HepG2 (cell line): ENCODE measurements at places on chromosomes 6 and 20.
A peak's percentile ranks its signal among the peaks of the same experiment; 100 is the strongest.

DNA sequence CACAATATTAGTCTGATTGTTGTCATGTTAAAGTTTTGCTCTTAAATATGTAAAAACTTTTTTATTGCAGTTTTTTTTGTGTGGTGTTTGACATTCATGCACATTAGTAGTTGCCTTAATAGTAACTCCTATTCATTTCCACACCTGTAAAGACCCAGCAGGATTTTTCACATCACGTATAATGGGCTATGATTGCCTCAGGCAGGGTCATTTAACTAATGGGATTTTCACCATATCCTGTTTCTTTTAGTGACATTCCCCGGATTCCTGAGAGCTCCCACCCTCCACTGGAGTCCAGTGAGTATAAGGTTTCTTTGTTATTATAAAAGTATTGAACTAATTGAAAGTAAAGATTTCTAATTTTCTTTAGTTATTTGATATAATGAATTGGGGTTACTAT, 359.2 kb downstream of the RIMS1 start:
- DNase-seq, result no peak

GRCh38 chr6:15283986-15284361, 38.1 kb downstream of the JARID2 start:
- no peak for DNase-seq

GRCh38 chr6:67606906-67607828, 1027.9 kb upstream of the ADGRB3 start:
- no peak for DNase-seq

DNA sequence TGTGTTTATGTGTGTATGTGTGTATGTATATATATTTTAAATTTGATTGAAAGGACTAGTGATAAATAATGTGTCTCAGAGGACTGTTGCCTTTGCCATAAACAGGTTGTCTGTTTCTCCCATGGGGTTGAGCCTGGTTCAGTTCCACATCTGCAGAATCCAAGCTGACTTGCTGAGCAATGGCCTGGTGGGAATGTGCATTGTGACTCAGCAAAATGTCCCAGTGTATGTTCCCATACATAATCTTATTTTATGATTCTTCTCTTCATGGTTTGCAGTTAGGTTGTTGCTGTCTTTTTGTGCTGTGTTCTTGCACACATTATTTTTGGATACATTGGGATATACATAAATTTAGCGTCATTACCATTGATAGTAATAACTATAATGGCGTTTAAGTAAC, 115.6 kb upstream of the SLC24A3 start:
- no peak for DNase-seq

- DNase-seq, result no peak
Measured at GRCh38 chr6:16602035-16602434, 159.2 kb downstream of the ATXN1 start.

GRCh38 chr6:148491638-148492251, 149.1 kb downstream of the SASH1 start:
- DNase-seq, result no peak

DNA sequence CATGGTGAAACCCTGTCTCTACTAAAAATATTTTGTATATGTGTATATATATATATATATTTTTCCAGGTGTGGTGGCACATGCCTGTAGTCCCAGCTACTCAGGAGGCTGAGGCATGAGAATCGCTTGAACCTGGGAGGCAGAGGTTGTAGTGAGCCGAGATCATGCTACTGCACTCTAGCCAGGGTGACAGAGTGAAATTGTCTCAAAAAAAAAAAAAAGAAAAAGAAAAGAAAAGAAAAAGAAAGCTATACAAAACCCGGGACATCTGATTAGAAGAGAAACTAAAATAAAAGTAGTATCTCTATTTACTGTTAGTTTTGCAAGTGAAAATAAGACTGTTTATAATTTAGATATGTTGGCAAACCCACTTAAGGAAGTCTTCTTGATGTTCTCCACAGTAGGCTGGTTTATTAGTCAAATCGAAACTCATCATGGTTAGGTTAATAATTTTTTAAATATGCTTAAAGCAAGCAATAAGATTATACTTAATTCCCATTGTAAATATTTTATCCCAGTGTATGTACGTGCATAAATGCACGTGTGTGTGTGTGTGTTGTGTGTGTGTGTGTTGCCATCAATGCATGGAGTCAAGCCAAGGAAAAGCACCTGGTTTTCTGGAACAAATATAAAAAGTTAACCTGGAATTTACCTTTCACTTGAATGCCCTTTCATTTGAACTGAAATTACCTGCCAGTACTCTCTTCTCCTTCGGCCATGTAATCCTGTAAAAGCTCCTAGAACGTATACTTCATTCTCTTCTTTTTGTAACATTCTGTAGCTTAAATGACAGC, 7.1 kb downstream of the VNN2 start:
- DNase-seq, result no peak

DNA sequence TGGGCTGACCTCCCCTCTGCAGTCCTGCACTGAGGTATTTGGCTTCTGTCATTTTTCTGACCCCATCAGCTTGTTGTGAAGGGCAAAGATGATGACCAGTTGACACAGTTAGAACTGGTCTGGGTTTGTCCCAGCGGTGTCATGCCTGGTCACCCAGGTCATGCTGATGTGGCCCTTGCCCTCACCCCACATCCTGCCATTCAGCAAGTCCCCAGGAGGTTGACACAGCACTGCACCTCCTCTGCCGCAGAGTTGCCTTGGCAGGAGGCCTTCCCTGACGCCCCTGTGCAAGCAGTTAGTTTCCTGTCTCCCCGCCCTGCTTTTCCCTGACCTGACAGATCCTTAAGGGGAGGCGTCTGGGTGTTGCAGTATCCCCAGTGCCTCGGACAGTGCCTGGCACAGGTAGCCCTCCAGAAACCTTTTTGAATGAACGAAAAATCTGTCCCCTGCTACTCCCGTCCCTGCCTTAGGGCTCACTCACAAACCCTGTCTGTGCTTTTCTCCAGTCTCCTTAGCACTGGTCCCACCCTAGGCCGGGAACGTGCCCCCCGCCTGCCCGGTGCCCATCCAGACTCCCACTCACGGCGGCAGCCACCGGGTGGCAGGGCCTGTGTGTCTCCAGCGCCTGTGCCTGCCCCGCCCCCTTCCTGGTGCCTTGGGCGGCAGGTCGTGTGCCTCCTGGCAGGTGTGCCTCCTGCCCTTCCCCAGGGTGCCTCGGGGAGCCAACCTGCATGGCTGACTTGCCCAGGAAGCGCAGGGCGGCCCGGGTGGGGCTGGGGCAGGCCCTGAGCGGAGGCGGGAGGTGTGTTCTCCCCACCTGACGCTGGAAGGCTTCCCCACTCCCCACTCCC, 146.3 kb upstream of the RNF24 start:
- peak; percentile 25 for DNase-seq

- DNase-seq, result no peak
Measured at GRCh38 chr20:49766979-49767521, 45.6 kb upstream of the SLC9A8 start.

DNA sequence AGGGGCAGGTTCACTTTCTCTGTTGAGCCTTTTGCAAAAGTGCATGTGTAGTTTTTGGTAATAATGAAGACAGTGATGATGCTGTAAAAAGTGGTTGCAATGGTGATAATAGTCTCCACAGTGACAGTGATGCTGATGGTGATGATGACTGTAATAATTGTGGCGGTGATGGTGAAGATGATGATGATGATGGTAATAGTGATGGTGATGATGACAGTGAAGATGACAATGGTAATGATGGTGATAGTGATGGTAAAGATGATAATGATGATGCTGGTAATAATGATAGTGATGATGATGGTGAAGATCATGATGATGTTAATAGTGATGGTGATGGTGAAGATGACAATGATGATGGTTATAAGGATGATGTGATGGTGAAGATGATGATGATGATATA, 67.7 kb upstream of the LRFN2 start:
- no peak for DNase-seq

GRCh38 chr6:44539701-44540355, 152.3 kb downstream of the CDC5L start:
- no peak for DNase-seq

- DNase-seq, result no peak
Measured at GRCh38 chr20:3820901-3821727, 767 bp downstream of the AP5S1 start.

- DNase-seq, result no peak
Measured at GRCh38 chr6:163983679-163984078, 569.2 kb downstream of the QKI start.

GRCh38 chr6:159168536-159169192, 536 bp upstream of the FNDC1 start:
- DNase-seq, result peak; percentile 11

GRCh38 chr20:51259455-51259854, 236.5 kb upstream of the KCNG1 start:
- no peak for DNase-seq

DNA sequence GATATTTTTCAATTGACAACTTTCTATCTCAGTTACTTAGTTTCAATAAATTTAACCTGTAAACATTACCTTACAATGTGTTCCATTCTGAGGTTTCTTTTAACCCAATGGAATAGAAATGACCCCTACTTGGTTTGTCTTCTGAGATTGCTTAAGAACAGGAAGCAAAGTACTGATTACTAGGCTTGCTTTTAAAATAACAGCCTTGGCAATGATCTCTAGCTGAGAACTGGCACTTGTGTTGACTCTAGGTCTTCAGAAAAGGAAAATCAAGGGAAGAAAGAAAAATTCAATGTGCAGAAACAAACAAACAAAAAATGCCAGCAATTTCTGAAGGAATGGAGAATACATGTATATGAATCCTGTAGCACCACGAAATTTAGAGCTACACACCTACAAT, 66.1 kb downstream of the SYNE1 start:
- DNase-seq, result no peak

- DNase-seq, result no peak
Measured at GRCh38 chr6:157809613-157810012, 13.4 kb upstream of the SNX9 start.

DNA sequence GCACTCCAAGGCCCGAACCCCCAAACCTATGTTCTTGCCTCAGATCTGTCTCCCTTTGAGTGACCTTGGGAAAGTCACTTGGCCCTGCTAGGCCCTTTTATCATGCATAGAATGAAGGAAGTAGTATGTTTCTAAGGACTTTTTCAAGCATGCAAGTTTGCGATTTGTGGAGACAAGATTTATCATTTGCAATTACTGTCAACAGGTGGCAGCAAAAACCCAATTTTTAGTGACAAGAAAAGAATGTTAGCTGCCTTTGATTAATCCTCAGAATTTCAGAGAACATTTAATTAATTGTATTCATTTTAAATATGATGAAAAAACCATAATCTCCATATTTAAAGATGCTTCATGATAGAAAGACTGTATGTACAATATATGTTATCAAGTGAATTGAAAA, 28.3 kb upstream of the PREP start:
- peak; percentile 40 for DNase-seq
